Tibial nerve (tissue), 4 donors: ENCODE measurements at places on chromosomes 2 and 18. TPM values are rescaled to one million over a fixed set of nuclear protein-coding genes. Genes with fewer than 3 reads are reported as not detected.

DNA sequence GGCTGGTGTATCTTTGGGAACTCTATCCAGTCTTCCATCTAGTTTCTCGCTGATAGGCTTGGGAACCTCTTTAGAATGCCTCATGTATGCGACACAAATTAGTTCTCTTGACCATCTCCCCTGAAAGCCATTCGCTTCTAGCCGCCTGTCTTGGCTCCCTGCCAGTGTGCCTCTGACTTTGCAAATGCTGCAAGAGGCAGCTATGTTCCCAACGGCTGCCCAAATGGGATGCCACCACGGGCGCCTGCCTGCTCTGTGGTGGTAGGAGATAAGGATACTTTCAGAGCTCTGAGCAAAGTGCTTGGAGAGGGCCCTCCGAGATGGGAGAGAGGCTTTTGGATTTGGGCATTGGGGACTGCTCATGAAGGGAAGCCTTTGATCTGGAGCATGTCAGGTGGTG lies 77.7 kb upstream of the IGFBP5 start:
- H3K4me1 ChIP-seq, result peaks cover 5% of the 10 kb centered on the region
- no peaks in the 10 kb centered on the region for H3K27me3 ChIP-seq
- no peak overlapping the region for H3K27ac ChIP-seq
- no peak overlapping the region for H3K4me3 ChIP-seq
- DNase-seq, result no peak
- no peaks in the 10 kb centered on the region for H3K36me3 ChIP-seq

DNA sequence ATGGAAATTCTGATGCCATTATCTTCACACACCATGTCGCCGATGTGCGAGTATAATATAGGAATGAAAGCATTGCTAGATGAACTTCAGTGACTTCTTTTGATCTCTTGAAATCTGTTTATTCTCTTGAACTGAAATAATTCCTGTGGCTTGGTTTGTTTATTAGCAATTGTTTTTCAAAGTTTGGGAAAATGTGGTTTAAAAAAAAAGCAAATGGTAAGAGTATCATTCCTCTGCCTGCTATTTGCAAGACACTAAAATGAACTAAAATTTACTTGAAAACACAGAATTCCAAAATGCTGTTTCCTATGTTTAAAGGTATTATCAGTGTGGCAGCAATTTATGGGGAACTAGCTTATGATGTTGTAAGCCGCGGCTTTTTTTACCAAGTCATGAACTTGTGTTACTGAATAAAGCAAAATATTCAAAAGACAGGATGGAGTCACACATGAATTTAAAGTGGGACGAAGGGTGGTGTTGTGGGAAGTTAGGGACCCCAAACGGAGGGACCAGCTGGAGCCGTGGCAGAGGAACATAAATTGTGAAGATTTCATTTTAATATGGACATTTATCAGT lies 96.4 kb downstream of the COLEC12 start:
- DNase-seq, result no peak
- no peak overlapping the region for H3K4me3 ChIP-seq
- no peaks in the 10 kb centered on the region for H3K36me3 ChIP-seq
- H3K27me3 ChIP-seq, result no peaks in the 10 kb centered on the region
- peaks cover 17% of the 10 kb centered on the region for H3K4me1 ChIP-seq
- H3K27ac ChIP-seq, result no peak overlapping the region

DNA sequence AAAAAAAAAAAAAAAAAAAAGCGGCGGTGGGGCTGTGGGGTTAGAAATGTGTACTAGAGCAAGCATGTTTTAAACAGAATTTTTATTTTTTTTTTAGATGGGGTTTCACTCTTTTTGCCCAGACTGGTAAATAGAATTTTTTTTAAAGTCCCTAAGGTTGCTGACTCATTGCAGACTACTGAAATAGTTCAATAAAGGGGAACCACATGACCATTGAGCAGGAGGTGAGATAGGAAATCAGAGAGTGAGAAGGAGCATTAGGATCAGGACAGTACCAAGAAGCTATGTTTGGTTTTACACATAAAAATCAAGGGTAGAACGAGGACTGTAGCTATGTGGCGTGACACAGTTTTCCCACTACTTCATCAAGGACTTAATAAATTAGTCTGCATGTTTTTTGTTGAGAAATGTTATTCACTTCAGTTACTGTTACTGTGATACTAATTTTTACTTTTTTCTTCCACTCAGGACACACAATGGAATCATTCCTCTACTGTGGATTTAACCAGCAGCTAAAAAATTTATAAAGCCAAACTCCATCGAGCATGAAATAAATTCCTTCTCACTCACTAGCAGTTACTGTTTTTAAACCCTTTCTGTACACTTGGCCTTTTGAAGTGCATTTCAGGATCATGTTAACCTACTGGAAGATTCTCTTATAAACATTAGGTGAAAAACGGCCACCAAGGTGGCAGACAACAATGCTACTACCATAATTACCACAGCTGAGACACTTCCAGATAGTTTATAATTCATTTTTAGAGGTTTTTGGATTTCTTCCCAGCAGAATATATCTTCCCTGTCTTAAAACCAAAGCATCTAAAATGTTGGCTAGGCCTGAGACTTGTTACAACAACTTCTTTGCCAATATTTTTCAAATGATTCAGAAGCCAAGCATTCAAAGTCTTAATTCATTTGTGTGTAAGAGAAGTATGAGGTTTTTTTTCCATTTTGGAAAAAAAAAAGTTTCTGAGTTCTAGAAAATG lies 33.2 kb downstream of the LAMA1 start:
- no peak overlapping the region for H3K4me3 ChIP-seq
- no peaks in the 10 kb centered on the region for H3K27me3 ChIP-seq
- DNase-seq, result no peak
- peak overlapping the region; percentile 68 for H3K27ac ChIP-seq
- H3K4me1 ChIP-seq, result no peaks in the 10 kb centered on the region
- no peaks in the 10 kb centered on the region for H3K36me3 ChIP-seq

Gene SP140
- total RNA-seq, result 4.5 TPM
